ENCODE measurements at places on chromosomes 1 and 21. TPM values are rescaled to one million over a fixed set of nuclear protein-coding genes. Genes with fewer than 3 reads are reported as not detected.

ADARB1 gene
- 4.5 TPM for polyA plus RNA-seq

TNFRSF18 gene
- polyA plus RNA-seq: 3.5 TPM

CHIT1 gene
- 0.75 TPM for polyA plus RNA-seq

PLCH2 gene
- polyA plus RNA-seq: 0.66 TPM

CR1 gene
- polyA plus RNA-seq: 37.3 TPM
